ENCODE measurements at places on chromosomes 6 and 20.

DNA sequence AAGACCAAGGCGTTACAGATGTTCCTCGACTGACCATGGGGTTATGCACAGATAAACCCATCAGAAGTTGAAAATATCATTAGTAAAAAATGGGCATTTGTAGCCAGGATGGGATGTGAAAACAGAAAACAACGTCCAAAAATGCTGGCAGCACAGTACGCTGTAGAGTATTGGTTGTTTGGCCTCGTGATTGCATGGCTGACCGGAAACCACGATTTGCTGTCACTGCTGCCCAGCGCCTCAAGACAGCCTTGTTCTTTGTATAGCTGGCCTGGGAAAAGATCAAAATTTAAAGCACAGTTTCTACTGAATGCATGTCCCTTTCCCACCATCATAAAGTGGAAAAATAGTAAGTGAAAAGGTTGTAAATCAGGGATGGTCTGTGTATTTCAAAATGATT, 41.9 kb downstream of the MTHFD1L start:
- DNase-seq, result no peak

DNA sequence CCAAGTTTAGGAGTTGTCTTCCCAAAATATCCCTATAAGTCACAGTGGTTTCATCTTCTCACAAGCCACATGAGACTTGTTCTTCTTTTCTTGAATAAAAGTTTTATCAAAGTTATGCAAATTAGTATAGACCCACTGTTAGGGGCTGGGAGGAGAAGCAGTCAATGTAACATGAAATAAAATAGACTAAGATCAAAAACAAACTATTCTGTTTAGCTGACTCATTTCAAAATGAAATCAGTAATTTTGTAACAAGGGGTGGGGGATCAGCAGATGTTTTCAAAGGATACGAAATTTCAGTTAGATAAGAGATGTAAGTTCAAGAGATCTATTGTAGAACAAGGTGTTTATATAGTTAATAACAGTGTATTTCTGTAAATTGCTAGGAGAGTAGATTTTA, 339.6 kb upstream of the PRDM1 start:
- DNase-seq, result no peak

DNA sequence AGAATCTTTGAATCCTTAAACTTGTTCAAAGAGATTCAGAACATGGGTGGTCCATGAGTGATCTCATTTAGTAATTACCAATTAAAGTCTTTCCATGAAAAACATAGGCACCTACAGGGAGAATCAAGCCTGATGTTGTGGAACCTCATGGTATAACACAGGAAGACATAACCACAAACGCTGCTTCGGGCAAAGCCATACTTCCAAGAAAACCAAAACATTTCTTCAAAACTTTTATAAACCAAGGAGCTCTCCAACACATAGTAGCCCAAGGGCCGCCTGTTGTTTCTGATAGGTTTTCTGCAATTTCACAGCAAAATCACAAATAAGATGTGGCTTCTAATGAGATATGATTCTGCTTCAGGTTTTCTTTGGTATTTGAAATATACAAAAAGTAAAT, 2.5 kb downstream of the CHD6 start:
- DNase-seq, result no peak

DNA sequence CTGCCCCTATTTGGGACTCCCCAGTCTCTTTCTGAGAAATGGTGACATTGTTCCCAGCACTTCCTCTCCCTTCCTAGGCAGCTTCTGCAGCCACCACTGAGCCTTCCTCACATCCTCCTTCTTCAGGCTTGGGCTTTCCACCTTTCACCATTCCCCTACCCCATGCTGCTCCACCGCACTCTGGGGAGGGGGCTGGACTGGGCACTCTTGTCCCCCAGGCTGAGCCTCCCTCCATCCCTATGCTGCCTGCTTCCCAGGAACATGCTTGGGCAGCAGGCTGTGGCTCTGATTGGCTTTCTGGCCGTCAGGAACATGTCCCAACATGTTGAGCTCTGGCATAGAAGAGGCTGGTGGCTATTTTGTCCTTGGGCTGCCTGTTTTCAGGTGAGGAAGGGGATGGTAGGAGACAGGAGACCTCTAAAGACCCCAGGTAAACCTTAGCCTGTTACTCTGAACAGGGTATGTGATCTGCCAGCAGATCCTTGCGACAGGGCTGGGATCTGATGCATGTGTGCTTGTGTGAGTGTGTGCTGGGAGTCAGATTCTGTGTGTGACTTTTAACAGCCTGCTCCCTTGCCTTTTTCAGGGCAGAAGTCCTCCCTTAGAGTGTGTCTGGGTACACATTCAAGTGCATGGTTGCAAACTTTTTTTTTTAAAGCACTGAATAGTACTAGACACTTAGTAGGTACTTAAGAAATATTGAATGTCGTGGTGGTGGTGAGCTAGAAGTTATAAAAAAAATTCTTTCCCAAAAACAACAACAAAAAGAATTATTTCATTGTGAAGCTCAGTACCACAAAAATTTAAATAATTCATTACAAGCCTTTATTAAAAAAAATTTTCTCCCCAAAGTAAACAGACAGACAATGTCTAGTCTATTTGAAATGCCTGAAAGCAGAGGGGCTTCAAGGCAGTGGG, 2.1 kb upstream of the CDKN1A start:
- DNase-seq, result no peak

DNA sequence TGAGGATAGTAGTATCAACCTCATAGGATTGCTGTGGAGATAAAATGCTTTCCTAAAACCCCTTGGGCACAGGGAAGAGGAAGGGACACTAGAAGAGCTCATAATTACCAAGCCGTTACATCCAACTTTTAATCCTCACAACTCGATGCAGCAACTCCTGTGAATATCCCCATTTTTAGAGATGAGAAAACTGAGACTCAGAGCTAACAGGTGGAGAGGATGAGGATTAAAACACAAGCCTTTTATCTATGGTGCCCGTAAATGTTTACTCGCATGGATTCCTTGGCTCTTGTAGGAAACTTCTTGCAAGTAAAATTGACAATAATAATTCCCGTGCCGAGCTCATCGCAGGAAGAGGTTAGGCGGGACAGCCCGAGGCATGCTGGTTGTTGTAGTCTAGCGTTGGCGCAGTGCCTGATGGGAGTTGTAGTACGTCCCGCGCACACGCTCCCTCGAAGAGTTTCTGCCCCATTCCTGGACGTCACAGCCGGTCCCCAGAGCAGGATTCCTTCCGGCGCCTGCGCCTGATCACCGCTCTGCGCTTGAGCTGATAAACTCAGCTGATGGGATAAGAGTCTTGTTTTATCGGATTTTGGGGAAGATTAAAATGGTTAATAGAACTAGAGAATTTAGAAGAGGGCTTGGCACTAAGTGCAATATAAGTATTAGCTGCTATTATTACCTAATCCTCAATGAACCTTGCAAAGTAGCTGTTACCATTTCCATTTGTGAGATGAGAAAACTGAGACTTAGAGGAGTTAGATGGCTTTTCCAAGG, 2.8 kb upstream of the UBE2V1 start:
- DNase-seq, result peak; percentile 87

DNA sequence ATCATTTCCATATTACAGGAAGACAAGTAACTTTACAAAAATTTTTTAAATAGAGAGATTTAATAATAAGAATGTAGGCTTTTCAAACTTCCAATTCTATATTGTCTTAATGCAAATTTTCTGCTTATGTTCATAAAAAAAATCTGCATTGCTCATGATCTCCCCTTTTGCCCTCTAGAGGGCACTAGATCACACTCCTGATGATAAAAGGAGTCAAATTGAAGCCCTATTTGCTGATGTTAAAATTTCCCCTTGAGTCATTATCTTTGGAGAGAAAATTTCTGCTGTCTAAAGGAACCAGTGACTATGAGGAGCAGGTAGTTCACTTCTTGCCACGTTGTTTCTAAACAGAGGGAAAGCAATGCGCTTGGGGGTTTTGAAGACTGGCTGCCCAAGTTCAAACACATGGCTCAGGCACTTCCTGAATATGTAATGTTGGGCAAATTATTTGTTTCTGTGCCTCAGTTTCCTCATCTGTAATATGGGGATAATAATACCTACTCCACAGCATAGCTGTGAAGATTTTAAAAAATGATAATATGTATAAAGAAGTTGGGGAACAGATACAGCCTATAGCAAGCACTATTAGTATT, 874.2 kb downstream of the TFAP2A start:
- DNase-seq, result no peak

Measured in AG09309 (cell line).